ENCODE measurements at places on chromosomes 5 and 9.
A peak's percentile ranks its signal among the peaks of the same experiment; 100 is the strongest.

DNA sequence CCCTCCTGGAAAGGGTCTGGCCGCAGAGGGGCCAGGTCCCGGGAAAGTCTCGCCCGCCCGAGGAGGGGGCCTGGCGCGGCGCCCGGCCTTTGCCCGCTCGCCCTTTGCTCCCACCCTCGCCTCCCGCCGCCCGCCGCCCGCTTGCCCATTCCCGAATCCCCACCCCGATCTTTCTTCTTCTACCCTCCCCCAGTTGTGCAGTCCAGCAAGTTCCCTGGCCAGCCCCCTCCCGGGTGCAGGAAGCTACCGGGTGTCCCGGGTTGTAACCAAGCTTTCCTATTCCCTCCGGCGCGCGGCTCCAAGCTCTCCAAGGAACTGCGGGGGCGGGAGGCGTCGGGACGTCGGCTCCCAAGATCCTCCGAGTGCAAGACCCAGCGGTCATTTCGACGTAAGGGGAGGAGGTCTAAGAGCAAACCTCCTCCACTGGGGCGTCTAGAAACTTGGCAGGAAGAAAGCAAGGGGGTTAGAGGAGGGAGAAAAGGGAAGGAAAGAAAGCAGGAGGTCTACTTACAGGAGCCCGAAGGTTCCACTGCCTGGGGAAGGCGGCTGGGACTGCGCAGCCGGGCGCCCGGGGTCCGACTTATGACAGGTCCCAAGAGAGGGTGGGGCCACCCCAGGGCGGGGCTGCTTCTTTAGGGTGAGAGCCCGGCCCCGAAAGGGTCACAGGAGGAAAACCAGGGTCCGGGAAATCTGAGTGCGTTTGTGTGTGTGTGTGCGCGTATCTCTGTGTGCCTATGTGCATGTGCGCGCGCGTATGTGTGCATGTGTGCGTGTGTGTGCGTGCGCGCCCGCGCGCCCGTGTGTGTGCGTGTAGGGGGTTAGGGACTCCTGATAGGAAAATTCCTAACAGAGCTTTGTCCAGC is at the start of gene PTGR1:
TSS of gene PTGR1 (minus strand) at position 556 of the 863 bp plus-strand sequence. CDS start 2,225 bp downstream, outside the sequence.
- DNase-seq = peak; percentile 85

DNA sequence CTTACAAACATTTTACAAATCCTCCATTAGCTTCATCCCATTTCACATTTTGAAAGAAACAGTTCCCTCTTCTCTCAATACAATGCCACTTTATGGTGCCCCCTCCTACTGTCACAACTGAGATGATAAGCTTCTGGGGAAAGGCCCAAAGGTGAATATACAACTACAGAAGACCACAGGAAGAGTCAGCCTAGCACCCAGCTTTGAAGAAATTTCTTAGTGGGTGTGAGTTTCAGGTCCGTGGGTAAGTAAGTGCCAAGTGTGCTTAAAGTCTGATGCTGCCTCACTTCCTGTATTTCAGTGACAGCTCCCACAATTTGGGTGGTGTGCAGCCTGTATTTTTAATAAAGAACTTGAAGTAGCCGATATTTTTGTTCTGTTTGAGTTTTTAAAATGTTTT is 68.1 kb downstream of the ARHGEF28 start:
- DNase-seq = no peak

DNA sequence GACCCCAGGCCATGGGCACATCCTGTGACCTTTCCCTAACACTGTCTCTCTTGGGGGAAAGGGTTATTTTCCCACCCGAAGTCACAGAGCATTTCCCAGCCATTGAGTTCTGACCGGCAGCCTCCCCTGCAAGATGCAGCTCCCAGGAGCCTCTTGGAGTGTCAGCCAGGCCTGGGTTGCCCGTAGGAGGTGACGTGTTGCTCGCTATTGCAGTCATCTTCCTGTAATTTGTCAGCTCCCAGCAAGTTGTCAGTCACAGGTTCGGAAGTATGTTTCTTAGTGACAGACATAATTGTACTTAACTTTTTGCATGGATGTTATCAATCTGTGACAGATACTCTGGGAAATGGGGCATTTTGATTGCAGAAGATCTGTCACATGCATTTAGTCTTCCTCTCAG is 74.5 kb downstream of the MVB12B start:
- no peak for DNase-seq

DNA sequence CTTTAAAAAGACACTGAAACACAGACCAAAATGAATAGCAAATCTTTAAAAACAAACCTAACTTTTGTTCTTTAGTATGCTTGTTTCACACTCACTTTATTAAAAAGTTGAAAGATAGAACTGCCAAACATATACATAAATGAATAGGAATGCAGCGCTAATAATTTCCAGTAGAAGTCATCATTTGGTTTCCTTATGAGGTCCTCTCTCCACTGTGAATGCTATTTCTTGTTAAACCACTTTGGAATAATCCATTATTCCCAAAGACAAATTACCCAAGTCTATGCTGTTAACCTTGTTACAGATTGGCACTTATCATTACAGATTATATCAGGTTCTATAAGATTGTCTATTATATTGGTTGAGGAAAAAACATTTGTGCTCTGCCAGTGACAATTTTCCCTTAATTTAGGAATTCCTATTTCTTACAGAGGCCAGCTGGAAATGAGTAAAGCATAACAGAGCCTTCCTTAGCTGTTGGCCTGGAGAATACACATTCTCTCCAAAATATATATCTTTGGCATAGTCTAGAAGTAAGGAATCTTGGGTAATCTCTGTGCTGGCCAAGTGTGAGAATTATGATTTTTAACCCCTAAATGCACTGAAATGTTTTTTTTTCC is 29.3 kb upstream of the MINAR2 start:
- no peak for DNase-seq

- DNase-seq = no peak
Measured at GRCh38 chr5:166957782-166958181, 1333.7 kb upstream of the WWC1 start.

GRCh38 chr9:120212153-120212852 is 367.7 kb downstream of the CDK5RAP2 start:
- DNase-seq = no peak

GRCh38 chr9:4281676-4282075 is 18.2 kb downstream of the GLIS3 start:
- no peak for DNase-seq

DNA sequence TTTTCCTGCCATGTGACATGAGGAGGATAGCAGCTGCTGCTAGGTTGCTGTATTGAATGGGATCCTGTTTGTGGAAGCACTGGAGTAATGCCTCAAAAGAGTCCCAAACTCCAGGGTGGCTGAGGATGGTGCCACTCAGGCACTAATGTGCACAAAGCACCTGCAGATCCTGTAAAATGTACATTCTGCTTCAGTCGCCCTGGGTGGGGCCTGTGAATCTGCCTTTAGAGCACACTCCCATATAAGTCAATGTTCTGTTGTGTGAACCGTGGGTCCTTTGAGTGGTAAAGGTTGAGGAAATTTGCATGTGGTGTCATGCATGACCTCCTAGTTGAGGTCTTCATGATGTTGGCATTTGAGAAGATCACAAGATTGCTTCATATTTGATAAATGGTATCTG is 31.6 kb upstream of the ANKRD18A start:
- no peak for DNase-seq

DNA sequence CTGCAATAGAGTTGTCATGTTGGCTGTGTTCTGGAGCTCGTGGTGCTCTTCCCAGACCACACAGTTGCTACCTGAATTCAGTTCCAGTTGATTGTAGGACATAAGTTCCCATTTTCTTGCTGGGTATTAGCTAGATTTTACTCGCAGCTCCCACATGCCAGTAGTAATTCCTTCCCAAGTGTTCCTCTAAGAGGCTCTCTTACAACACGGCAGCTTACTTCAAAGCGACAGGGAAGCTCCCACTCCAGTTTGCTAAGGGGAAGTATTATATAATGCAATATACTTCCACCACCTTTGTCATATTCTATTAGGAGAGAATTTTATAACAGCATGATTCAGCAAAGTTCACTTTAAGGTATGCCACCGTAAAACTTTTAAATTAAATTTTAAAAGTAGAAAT is 623.0 kb downstream of the SLCO4C1 start:
- DNase-seq = no peak

- DNase-seq = no peak
Measured at GRCh38 chr9:134858051-134858841, 22.4 kb upstream of the FCN2 start.

DNA sequence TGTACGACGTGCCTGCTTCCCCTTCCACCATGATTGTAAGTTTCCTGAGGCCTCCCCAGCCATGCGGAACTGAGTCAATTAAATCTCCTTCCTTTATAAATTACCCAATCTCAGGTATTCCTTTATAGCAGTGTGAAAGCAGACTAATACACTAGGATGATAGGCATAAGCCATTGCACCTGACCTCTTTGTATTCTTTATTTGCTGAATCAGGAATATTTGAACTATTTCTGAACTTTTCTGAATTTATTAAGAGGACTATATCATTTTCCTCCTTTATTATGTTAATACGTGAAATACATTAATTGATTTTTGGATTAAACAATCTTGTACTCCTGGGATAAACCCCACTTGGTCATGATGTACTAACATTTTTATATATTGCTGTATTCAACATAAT is 28.2 kb upstream of the NR4A3 start:
- no peak for DNase-seq

- no peak for DNase-seq
Measured at GRCh38 chr5:164000819-164001218, 495.4 kb downstream of the MAT2B start.

DNA sequence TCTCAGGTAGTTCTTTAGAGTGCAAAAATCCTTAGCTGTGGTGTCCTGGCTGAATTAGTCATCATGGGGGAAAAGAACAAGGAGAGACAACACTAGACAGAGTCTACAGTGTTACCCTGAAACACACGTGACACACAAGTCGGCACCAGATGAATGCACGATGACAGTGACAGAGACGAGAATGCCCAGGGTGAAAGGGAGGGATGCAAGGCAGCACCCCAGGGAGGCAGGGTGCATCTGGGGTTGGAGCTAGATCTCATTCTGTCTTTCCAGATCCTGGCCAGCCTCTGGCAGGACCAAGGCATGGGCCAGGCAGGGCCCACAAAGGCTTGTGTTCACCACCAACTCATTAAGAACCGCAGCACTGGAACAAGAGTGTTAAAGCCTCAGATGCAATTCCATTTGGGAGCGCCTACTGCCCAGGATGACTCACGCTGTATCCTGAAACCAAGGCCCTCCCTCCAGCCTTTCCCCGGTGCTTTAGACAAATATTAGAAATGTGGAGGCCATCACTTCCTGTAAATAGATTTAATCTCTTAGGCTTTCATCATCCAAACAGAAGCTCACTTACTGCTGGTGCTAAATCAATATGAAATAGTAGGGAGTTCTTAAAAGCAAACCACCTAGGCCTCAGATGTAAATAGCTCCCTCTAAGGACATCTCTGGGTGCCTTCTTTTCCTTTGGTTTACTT is 56.1 kb downstream of the IRX2 start:
- DNase-seq = no peak

- peak; percentile 69 for DNase-seq
Measured at GRCh38 chr9:14347406-14348122, 33.6 kb upstream of the NFIB start.

DNA sequence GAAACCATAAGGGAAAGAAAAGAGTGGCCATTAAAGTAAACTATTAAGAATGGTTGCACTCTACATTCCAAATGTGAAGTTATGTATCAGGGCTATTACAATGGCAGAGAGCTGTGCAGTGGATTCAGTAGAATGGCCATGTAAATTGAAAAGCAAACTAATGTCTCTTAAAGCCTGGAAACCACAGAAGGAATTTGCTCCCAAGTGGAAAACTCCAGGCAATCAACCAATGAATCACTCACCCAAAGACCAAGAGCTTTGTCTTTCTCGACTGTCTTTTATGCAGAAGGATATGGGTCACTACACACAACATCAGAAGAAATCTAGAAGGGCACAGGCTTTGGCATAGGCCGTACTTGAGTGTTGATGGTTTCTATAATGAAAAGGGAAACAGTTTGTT is 114.9 kb downstream of the TLE1 start:
- DNase-seq = no peak

DNA sequence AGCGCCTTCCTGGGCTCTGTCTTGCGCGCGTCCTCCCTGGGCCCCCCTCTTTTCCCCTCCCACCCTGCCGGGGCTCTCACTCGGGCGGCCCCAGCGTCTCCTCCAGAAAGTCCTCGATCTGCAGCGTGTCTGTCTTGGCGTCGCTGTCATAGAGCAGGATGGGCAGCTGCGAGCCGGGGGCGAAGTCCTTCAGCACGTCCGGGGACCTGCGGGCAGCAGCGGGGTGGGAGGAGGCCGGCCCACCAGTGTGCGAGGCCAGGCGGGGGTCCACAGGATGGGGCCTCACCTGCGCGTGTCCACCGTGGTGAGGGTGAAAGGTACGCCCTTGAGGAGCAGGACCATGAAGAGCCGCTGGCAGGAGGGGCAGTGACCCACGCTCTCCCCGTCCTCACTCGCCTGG is 1.0 kb downstream of the CLIC3 start:
- no peak for DNase-seq

DNA sequence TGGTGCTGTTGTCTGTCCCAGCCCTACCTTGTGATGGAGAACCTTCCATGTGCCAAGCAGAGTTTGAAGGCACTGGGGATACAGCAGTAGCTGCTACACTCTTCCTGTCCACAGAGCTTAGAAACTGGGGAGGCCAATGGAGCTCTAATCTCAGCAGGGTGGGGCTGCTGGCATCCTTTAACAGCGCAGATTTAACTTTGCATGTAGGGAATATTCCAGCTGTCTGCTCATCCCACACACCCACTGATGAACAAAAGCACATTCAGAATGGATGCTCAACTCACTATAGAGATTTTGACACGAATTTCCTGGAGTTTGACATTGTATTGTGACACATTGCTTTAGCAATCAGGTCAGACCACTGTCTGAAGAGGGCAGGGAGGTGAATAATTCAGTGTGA is 49.0 kb downstream of the TMEM215 start:
- no peak for DNase-seq

DNA sequence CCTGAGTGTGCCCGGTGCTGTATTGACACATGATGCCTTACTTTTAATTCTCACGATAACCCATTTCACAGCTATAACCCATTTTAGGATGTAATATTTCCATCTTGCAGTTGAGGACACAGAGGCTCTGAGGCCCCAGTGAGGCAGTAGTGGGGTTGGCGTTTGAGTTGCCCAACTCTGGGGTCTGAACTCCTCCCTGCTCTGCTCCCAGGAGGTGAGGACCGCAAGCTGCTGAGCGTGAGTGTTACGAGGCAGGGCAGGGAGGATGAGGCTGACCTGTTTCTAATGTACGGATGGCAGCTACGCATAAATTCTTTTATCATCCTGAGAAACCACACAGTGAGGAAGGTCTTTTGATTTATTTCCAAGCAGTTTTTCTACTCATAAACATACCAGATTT is 11.4 kb downstream of the LRRC8A start:
- no peak for DNase-seq

DNA sequence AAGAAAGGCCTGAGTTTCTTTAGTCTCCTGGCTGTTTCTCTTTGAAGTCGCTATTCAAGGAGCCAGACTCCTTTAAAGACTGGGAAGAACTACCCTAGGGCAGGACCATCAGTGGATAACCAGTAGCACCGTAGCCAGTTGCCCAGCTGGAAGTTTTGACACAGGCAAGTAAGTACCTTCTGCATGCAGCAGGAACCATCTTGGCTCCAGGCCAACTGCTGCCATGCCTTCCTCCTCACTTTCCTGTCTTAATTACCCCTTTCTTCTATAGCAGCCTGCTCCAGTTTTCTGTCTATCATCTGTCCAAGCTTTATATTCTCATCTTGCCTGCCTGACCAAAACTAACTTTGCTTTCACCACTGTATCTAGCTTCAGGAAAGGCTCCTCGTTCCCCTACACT is 149.7 kb upstream of the SV2C start:
- no peak for DNase-seq

GRCh38 chr5:35762368-35762767 is 94.3 kb upstream of the IL7R start:
- no peak for DNase-seq
